A375 (cell line): ENCODE measurements at places on chromosomes 5 and 9. TPM values are rescaled to one million over a fixed set of nuclear protein-coding genes. Genes with fewer than 3 reads are reported as not detected.

PRELID2 gene
- total RNA-seq, result 13.3 and 15.2 TPM in 2 replicates

NDST1 gene
- 14.9 and 28.7 TPM in 2 replicates for total RNA-seq

RAPGEF1 gene
- total RNA-seq, result 17.4 and 19.9 TPM in 2 replicates

HAVCR2 gene
- total RNA-seq, result 1.2 TPM in 1 of 2 replicates, not detected in the other

GRM6 gene
- total RNA-seq, result not detected in 2 replicates

STKLD1 gene
- total RNA-seq, result 0.41 TPM in 1 of 2 replicates, not detected in the other

NPR3 gene
- total RNA-seq, result 0.40 TPM in 1 of 2 replicates, not detected in the other

CRB2 gene
- not detected in 2 replicates for total RNA-seq

IL9 gene
- total RNA-seq, result not detected in 2 replicates

PCDHA9 gene
- 1.8 and 2.2 TPM in 2 replicates for total RNA-seq

FRMD3 gene
- total RNA-seq, result 6.4 and 8.4 TPM in 2 replicates
